Amygdala (tissue), 56 donors: ENCODE measurements at places on chromosomes 2 and 18.

DNA sequence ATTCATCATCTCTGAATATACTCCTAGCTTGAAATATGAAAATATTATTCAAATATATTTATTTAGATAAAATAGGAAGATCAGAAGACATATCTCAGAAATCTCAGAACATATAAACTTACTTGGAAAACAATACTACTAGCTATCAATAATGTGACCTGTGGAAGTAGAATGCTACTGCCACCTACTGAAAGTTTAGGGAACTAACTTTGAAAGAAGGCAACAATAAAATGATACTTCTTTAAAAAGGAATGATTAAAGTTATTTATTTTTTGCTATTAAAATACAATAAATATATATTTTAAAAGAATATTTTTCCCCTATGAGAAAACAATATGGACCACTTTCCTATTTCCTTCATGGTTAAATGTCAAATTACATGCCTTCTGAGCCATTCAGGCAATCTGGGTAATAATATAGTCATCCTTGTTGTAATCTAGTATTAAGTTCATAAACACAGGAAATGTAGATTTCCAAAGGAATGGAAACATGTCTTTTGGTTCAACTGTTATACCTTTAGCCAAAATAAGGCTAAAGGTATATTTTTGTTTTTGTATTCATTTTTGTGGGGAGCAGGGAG, 26.0 kb downstream of the ACADL start:
- no peak for DNase-seq

- no peak for DNase-seq
These were observed 242.0 kb downstream of the LTBP1 start for GRCh38 chr2:33188799-33189198.

GRCh38 chr2:1744446-1745170, at the start of gene PXDN:
TSS of gene PXDN (minus strand) at chr2:1744515. CDS start at chr2:1744455, 60 bp downstream.
- no peak for DNase-seq

DNA sequence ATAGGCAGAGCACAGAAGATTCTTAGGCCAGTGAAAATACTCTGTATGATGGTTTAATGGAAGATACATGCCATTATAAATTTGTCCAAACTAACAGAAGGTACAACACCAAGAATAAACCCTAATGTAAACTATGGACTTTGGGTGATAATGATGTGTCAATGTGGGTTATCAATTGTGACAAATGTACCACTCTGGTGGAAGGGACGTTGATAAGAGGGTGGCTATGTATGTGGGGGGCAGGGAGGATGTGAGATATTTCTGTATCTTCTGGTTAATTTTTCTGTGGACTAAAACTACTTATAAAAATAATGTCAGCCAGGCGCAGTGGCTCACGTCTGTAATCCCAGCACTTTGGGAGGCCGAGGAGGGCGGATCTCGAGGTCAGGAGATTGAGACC, 86.2 kb downstream of the HNRNPLL start:
- no peak for DNase-seq
